ENCODE measurements at places on chromosomes 7 and 10.

- no peak for DNase-seq
Observed at GRCh38 chr10:132845041-132845551, 59.1 kb upstream of the NKX6-2 start.

DNA sequence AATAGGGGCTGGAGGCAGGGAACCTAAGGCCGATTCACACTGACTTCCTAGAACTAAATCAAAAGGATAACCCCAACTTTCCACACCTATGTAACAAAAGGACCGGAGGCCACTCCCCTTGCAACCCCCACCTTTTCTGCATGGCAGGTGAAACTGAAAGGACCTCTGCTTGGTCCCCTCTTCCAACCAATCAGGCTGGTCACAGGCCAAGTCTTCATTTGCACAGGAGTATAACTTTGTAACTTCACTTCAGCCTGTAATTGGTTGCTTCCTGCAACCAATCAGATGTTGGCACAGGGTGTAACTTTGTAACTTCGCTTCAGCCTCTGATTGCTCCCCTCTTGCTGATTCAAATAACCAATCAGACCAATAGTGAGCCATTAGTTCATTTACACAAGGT is 190.0 kb downstream of the FAM107B start:
- DNase-seq = peak; percentile 53

DNA sequence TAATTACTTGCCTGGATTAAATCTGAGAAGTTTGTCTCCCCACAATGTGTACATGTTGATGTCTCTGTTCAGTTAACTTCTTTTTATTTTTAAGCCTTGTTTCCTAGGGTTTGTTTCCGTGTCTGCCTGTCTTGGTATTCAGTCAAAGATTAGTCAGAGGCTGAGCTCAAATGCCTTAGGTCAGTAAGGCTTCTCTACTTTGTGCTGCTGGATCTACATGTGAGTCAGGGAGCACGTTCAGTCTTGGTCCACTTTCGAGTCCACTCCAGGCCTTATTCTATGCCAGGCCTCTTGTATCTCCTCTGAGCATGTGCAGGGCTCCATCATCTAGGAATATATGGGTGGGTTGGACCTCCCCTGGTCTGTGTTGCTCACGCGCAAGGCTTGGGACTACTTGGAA is 93.3 kb upstream of the FZD8 start:
- no peak for DNase-seq

DNA sequence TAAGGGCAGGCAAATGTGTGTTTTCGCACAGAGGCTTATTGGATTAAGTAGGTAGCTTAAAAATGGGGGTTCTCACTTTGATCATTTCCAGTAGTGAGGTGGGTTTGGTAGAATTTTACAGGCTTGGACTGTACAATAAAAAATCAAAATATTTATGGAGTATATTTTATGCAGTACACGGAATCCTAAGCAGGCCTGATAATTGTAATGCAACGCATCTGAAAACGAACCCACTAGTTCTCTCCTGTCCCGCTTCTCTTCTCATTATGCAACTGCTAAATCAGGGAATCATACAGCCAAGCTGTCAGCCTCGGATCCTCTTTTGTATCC is 377 bp upstream of the POLR1F start:
- DNase-seq = no peak

- no peak for DNase-seq
Observed at GRCh38 chr7:148473703-148474480, 116.7 kb upstream of the C7orf33 start.

Data from MM.1S (cell line).